ENCODE measurements at places on chromosomes 3 and 15.

GRCh38 chr3:111850537-111850936 lies 8.5 kb upstream of the PHLDB2 start:
- no peak for DNase-seq

GRCh38 chr15:92452143-92452542 lies 58.5 kb downstream of the ST8SIA2 start:
- DNase-seq, result no peak

DNA sequence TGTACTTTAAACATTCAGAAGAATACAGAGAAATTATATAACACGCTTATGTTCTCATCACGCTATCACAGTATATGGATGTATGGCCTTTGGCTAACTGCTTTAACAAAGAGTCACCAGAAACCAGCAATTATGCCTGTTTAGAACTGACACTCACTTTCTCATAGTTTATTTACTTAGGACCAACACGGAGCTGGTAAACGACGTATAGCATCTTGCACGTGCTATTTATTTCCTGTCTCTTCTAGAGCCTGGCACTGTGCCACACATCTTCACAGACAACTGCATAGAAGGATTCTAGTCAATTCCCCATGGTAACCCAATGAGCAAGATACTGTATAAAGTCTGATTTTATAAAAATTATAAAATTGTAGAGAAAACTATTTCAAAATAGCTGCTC lies 43.6 kb downstream of the TBC1D2B start:
- peak; percentile 60 for DNase-seq

GRCh38 chr3:43288366-43288765 lies 2.0 kb downstream of the SNRK start:
- no peak for DNase-seq

GRCh38 chr3:168044049-168044448 lies 51.7 kb downstream of the GOLIM4 start:
- peak; percentile 46 for DNase-seq

DNA sequence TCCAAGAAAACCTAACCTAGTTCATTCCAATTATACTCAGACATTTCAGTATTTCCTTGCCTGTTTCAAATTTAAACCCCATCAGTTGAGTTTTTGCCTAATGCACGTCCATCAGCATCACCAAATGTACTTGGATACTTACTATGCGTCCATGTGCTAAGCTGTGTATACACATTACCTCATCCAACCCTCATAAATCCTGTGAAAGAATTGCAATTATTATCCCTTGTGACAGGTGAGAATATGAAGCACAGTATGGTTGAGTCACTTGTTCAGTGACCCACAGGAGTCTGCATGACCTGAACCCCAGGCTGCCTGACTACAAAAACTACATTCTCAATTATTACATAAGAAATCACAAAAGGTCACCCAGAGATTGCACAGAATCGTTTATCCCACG lies 2.5 kb downstream of the OR5K2 start:
- no peak for DNase-seq

GRCh38 chr3:193230610-193231009 lies 10.4 kb upstream of the PLAAT1 start:
- DNase-seq, result no peak

DNA sequence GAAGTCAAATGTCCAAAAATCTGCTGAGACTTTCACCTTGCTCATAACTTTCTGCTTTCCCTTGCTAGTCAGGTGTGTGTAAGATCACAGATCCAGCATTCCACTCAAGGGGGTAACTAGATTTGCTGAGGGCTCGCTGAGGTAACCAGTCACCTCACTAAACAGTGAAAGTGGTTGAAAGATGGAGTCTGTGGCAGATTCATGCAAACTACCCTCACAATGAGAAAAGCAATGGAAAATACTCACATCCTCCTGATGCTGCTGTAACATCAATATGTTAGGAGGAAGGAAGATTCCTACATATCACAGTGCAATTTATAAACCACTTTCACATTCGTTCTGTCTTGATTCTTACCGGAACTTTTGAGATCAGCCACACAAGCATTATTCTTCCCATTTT lies 174.3 kb upstream of the BCL6 start:
- DNase-seq, result no peak

DNA sequence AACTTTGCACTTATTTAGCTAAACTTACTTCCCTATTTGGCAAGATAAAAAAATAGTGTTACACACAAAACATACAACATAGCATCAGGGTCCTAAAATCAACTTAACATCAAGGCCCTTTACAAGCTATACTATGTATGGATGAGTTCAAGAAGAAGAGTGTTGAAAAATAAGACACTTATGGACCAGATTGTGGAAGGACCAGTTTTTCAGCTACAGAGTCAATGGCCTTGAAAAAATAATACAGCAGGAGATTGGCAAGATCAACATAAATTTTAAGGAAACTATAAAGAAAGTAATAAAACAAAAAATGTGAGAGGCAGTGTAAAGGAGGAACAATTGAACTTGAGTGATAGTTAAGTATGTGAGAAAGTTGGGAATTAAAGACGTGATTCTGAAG lies 66.3 kb upstream of the BBX start:
- DNase-seq, result no peak

DNA sequence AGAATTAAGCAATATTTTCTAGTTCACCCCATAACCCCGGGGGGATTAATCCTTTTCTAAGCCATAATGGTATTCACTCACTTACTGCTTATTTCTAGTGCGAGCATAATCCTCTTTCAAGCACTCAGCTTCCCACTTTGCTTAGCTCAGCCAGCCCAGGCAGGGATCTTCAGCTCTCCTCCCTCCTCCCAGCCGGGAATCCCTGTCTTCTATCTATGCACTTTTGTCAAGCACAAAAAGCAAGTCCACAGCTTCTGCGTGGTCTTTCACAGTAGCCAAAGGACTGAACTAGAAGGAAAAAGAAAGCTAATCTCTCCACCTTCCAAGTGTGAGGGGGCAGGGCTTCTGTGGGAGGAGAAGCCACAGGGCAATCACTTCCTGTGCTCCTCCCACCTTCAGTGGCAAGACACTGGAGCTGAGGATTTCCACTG lies 62.8 kb downstream of the PEX5L start:
- peak; percentile 6 for DNase-seq

Measured in A673 (cell line).